ENCODE measurements at places on chromosomes 4 and X.

DNA sequence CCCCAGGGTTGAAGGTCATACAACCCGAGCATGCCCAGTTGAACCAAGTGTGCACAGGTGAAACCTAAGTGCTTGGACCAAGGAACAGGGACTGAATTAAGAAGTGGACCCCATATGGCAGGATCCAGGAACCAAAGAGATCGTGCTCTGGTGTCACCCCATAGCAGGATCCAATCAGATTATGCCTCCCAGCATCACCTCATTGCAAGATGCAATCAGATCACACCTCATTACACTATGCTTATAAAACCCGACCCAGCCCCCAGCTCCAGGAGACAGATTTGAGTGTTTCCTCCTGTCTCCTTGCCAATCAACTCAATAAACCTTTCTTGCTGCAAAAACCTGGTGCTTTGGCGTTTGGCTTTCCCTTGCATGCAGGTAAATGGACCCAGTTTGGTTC, 37.6 kb downstream of the EFHC2 start:
- no peak for DNase-seq

DNA sequence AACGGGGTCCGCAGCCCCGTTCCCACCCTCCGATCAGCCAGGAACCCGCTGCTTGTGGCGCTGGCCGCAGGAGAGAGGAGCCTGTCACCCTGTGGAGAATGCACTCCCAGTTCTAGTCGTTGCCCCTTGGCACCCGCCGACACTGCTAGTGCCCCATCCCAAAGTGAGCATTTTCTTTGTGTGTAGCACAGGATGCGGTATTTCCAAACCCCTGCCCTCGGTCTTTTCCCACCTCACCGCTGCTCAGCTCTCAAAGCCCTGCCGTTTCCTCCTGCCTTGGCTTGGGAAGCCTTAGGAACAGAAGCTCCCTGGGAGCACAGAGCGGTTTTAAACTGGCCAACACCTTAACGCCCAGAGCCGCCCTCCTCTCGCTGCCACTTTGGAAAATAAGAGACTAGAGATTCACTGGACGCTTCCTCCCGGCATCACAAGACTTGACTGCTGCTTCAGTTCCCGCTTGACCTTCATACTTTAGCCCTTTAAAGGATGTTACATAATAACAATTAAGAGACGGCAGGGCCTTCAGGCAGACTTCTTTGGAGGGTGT, 772 bp downstream of the CYP4V2 start:
- peak; percentile 54 for DNase-seq

DNA sequence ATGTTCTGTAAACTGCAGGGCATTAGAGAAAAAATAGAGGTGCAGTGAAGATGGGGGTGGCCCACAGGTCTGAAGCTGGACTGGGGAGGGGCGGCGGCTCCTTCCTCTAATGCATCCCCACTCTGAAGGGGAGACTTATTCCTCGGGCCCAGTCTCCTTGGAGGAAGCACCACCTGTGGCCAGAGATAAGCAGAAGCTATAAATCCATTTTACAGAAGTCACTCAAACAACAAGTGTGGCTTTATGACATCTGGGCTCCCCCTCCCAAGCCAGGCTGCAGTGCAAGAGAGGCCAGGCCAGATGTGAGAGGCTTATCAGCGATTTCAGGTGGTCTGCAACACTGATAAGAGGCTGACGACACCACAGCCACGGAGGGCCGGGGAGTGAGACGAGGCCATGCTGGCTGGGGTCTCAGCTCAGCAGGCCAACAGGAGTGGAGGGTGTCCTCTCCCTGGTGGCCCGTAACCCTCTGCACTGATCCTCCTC, 15.8 kb downstream of the CYTL1 start:
- no peak for DNase-seq

- DNase-seq = no peak
Measured at GRCh38 chr4:183907871-183908683, 3.0 kb downstream of the STOX2 start.

- no peak for DNase-seq
Measured at GRCh38 chr4:146051728-146052391, 113.2 kb upstream of the ZNF827 start.

Measured in suppressor macrophage treated with lipopolysaccharide for 1 hour (primary cell).